ENCODE measurements at places on chromosomes 16 and 17.

DNA sequence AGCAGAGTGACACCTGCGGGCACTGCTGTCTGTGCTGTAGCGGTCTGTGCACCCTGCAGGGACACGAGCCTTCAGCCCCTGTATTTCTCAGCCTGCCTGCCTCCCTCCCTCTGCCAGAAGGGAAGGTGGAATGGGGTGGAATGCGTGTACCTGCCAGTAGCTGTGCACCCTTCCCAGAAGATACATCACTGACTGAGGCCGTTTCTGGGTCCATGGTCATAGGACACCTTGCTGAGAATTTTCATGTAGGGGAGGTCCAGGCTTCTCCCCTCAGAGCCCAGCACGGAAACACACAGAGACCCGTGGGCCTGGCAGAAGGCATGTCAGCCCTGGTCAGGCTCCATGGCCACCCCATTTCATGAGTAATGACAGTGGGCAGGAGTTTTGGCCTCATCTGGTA, 16.5 kb downstream of the DBNDD1 start:
- no peak for DNase-seq

- no peak for DNase-seq
These were observed 40.6 kb upstream of the CDH5 start for GRCh38 chr16:66325717-66326376.

- DNase-seq, result no peak
These were observed 26.1 kb downstream of the MRPS23 start for GRCh38 chr17:57823469-57824401.

- peak; percentile 22 for DNase-seq
These were observed 31.9 kb upstream of the CRHR1 start for GRCh38 chr17:45752246-45752645.

DNA sequence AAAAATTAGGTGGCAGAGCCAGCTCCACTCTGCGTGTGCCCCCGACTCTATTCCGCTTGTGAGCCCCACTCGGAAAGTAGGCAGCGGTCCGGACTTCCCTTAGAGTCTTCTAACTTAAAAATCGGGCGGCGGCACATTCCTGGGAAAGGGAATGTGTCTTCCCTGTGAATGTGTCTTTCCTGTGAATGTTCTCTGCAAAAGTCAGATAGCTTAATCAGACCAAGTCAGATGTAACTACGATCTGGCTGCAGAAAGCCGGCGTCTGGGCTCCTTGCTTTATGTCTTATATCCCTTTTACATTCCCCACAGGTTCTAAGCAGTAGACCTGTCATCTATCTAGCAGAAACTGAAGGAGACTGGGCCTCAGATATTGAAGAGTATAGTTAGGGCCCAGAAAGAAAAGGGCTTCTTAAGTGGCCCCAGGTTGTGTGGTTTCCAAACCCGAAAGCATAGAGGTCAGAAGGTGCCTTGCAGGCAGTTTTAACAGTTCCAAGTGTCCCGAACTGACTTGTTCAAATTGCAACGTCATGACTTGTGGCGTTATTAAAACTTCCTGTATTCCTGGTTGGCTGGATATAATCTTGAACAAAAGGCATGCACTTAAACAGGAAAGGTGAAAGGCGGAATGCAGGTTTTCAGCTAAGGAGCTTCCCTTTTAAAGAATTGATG, 601 bp downstream of the PHKB start:
- DNase-seq, result no peak

DNA sequence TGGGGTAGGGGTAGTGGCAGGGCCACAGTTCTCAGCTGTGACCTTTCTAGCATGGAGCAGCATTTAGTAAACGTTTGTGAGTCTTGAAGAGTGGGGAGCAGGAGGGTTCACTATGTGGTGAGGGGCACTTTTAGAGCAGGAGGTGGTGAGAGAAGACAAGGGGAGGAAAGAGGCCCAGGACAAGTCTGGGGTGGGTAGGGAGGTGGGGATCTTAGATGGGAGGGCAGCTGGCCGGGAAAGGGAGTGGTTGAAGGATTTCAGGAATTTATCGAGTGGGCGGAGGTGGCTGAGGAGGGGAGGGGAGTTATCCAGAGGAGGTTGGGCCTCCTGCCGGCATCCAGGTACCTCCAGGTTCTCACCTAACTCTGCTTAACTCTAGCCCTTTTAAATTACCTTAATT, 1.9 kb downstream of the CLEC16A start:
- no peak for DNase-seq

DNA sequence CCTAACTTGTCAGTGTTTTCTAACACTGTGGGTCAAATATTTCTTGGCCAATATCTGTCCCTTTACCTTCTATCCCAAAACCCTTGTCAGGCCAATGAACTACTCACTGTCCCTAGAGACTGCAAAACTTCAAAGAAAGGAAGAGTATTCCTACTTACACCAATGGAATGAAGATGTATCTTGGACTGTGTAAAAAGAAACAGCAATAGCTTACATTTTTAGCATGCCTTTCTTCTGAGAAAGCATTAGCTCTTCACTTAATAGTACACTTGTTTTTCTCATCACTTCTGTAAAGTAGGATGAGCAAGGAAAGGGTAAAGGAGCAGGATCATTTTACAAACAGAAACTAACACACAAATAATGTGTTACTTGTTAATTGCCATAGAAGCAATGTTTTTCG, 73.9 kb downstream of the STH start:
- no peak for DNase-seq

GRCh38 chr16:20744922-20745440, 3.4 kb upstream of the THUMPD1 start:
- DNase-seq, result peak; percentile 76

- no peak for DNase-seq
These were observed 13.0 kb downstream of the SKAP1 start for GRCh38 chr17:48416971-48417370.

DNA sequence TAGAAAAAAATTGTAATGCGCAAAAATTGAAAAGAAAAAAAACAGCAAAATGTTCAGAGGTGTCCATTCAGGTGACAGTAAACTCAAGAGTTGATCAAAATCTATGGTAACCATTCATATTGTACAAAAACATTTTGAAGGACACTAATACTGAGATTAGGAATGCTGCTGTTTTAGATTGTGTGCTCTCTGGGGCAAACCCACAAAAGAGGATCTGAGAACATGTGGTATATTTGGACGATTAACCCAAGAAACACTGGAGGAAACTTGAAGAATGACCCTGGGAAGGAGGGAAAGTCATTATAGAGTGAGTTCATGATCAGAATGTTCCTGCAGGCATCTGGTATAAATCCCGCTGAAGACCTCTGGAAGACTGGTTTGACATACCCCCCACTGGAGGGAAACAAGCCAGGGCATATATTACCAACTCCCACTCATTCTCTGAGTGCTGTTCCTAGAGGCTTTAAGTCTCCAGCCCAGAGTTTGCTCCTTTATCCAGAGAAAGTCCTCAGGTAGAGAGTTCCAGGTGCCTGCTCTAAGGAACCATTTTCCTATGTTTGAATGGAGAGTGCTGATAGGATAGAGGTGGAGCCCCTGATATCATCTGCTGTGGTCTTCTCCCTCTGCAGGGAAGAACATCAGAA, 1.2 kb downstream of the KRTAP4-2 start:
- no peak for DNase-seq
